Lower lobe of right lung (tissue), 2 donors: ENCODE measurements at places on chromosomes 12 and 14.

DNA sequence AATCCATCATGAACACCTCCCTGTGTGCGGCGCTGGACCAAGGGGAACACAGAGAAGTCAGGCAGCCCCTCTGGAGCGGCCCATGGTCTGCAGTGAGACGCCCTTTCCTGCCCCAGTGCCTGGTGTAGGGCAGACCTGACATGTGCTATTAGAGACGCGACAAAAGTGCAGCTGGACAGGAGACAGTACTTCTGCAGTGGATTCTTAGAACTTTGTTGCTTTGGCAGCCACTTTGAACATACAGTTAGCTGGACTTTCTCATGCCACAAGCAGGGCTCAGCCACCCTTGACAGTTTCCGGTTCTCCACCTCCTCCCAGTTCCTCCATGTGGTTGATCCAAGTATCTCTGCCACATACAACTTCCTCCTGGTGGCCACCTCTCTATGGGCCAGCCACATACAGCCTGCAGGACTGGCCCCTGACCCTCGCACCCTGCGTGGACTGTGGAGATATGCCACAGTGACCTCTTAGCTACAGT, 45.9 kb downstream of the LGMN start:
- no peak overlapping the region for H3K4me3 ChIP-seq
- H3K4me1 ChIP-seq = no peaks in the 10 kb centered on the region
- DNase-seq = no peak

GRCh38 chr14:65228436-65228835, 126.1 kb upstream of the MAX start:
- H3K4me3 ChIP-seq = no peak overlapping the region
- no peaks in the 10 kb centered on the region for H3K36me3 ChIP-seq
- DNase-seq = no peak
- H3K27ac ChIP-seq = peak overlapping the region; percentile 90
- H3K27me3 ChIP-seq = no peaks in the 10 kb centered on the region

DNA sequence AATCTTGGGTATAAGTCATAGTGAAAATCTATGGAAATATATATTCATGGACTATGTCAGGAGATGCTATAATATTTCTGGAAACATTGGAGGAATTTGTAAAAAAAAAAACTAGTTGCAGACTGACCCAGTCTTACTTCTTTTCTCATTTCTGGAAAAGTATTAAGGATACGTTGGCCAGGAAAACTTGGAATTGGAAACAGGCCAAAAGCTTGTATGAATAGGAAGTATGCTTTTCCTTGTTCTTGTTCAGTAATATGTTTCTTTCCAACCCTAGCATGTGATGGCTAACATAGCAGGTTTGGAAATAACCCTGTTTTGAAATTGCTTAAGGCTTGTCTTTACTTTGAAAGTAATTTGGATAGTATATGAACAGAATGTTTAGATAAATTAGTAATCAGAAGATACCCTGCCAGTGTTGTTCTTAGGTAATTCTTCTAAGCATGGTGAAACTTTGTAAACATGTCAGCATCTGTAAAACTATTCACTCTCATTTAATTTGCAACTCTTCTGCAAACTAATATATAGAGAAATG, 316.2 kb downstream of the NPAS3 start:
- H3K27ac ChIP-seq = no peak overlapping the region
- no peaks in the 10 kb centered on the region for H3K36me3 ChIP-seq
- no peak for DNase-seq
- no peaks in the 10 kb centered on the region for H3K4me1 ChIP-seq
- no peak overlapping the region for H3K4me3 ChIP-seq

GRCh38 chr12:87323369-87323768, 705.8 kb downstream of the C12orf50 start:
- H3K36me3 ChIP-seq = no peaks in the 10 kb centered on the region
- no peak for DNase-seq
- no peak overlapping the region for H3K4me3 ChIP-seq
- no peaks in the 10 kb centered on the region for H3K27me3 ChIP-seq
- no peaks in the 10 kb centered on the region for H3K4me1 ChIP-seq

- H3K27me3 ChIP-seq = no peaks in the 10 kb centered on the region
- no peak for DNase-seq
- H3K4me3 ChIP-seq = no peak overlapping the region
- no peaks in the 10 kb centered on the region for H3K36me3 ChIP-seq
- no peak overlapping the region for H3K27ac ChIP-seq
- no peaks in the 10 kb centered on the region for H3K4me1 ChIP-seq
These were observed 170.0 kb upstream of the VASH1 start for GRCh38 chr14:76591266-76591665.

DNA sequence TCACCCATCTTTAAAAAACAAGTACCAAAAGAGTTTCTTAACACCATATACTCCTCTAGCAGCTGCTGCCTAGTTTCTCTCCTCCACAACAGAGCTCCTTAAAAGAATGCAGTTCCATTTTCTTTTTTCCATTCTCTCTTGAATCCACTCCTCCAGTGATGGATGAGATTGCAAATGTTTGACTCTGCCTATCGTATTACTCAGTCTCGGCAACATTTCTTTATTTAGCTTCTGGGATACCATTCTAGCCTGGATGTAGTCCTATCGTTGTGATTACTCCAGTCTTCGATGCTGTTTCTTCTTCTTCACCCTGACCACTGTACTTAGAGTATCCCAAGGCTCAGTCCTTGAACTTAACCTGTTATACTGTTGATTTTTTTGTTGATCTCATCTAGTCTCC, 30.8 kb downstream of the CAND1 start:
- no peak overlapping the region for H3K4me3 ChIP-seq
- H3K27me3 ChIP-seq = no peaks in the 10 kb centered on the region
- DNase-seq = no peak

- H3K27me3 ChIP-seq = peaks cover 10% of the 10 kb centered on the region
- H3K4me1 ChIP-seq = peaks cover 3% of the 10 kb centered on the region
- no peaks in the 10 kb centered on the region for H3K36me3 ChIP-seq
- H3K4me3 ChIP-seq = no peak overlapping the region
- H3K27ac ChIP-seq = no peak overlapping the region
These were observed 86.9 kb upstream of the STXBP6 start for GRCh38 chr14:25136811-25137210.
